ENCODE measurements at places on chromosomes 12 and 14. TPM values are rescaled to one million over a fixed set of nuclear protein-coding genes. Genes with fewer than 3 reads are reported as not detected.

The KLHDC1 gene
- 1.3 TPM for total RNA-seq

DNA sequence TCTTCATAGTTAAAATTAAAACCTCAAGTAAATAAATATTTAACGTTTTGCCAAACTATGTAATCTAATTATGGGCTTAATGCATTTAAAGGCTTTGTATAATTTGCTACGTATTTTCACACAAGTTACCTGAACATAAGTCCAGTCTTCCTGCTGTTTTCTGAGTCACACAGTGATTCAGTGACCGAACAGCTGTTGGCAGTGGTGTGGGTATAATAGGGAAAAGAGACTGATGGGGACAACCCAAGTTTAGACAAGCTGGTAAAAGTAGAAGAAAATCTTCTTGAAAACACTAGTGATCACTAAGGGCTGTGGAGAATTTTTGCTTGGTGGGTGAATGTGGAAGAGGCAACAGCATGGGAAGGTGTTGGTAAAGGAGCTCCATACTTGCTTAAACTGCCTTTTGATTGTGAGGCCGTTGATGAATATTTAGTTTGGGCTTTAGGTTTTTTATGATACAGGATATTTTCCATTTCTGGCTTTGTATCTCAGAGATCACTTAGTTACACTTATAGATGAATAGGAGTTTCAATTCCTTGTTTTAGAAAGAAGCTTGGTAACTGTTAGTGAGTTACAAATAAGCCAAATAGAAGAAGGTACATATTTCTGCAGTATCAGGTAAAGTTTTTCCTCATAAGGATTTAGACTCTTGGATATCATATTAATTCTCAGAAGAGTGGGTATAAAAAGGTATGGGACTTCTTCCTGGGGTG, 23.9 kb downstream of the LRRK2 start:
- no peak for DNase-seq

DNA sequence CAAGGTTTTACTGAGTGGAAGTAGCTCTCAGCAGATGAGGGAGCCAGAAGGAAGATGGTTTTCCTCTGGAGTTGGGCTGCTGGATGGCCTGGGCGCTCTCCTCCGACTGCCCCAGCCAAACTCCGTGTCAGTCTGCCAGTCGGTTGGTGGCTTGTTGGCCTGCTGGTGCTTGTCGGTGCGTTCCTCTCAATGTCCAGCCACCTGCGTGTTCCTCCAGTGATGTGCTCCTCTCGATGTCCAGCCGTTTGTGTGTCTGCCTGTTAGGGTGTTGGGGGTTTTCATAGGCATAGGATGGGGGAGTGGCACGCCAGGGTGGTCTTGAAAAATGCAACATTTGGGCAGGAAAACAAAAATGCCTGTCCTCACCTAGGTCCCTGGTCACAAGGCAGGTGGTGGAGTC, 37.0 kb upstream of the LDHB start:
- DNase-seq = no peak

DNA sequence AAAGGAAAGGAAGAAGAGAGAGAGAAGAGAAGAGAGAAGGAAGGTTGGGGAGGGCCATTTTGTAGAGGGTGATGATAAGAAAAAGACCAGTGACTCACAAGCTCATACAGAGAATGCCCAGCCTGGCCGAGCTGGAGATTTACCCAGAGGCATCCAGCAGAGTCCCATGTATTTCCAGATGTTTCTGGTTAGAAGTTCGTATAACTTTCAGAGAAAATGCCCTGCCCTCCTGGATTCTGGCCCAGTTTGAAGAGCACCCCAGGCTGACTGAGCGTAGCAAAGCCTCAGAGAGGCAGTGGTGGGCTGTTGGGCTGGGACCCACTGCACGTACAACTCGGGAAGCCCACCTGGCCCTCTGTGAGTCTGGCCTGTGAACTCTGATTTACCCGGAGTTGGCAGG, 221.8 kb downstream of the SLC41A2 start:
- no peak for DNase-seq

- DNase-seq = no peak
Observed at GRCh38 chr12:121911824-121912585, 6.4 kb upstream of the CFAP251 start.

DNA sequence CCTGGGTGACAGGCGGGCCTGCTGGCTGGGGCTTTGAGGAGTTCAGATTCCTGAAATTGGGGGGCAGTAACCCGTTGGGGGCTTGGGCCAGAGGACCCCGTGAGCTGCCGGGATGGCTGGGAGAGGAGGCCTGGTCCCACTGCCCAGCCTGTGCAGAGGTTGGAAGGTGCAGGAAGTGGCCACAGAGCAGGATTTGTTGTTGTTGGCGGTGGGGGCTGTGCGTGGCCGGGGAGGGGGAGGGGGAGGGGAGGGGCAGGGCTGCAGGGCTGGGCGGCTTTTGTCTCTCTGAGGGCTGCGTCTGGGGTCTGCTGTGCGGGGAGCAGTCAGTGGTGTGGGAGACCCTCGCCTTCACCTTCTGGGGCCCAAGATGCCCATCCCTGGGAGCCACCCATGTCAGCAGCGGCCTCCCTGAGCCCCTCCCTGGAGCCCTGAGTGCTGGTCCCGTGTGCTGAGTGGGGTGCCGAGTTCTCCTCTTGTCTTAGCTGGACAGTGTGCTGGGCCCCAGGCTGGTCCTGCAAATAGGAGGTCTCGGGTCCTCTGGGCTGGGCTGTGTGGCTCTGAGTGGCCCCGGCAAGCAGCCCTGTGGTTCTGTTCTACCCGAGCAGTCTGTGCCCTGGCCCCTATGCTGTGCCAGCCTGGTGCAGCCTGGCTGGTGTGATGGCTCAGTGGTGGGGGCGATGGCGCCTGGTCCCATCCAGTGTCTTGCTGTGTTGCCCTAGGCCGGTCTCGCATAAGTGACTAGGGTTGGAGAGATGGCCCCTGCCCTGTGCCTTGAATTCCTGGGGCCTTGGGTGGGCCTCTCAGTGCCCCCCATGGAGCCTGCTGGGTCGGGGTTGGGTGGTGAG, 10.3 kb downstream of the KIF26A start:
- no peak for DNase-seq

The GNB3 gene
- not detected for total RNA-seq

GRCh38 chr14:100523843-100524169, 63.4 kb downstream of the BEGAIN start:
- peak; percentile 25 for DNase-seq

DNA sequence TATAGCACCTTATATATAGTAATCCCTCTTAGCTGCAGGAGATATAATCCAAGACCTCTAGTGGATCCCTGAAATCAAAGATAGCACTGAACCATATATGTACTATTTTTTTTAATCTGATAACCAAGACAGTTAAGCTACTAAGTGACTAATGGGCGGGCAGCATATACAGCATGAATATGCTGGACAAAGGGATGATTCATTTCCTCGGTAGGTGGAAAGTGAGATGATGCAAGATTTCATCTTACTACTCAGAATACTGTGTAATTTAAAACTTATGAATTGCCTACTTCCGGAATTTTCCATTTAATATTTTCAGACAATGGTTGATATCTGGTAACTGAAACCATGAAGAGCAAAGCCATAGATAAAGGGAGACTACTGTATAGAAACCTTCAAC, 36.2 kb downstream of the PRMT8 start:
- DNase-seq = no peak

The RIPK3 gene
- not detected for total RNA-seq

GRCh38 chr14:87940382-87940781, 52.6 kb downstream of the GALC start:
- no peak for DNase-seq

GRCh38 chr12:73225941-73226340, 953.8 kb downstream of the TRHDE start:
- no peak for DNase-seq

DNA sequence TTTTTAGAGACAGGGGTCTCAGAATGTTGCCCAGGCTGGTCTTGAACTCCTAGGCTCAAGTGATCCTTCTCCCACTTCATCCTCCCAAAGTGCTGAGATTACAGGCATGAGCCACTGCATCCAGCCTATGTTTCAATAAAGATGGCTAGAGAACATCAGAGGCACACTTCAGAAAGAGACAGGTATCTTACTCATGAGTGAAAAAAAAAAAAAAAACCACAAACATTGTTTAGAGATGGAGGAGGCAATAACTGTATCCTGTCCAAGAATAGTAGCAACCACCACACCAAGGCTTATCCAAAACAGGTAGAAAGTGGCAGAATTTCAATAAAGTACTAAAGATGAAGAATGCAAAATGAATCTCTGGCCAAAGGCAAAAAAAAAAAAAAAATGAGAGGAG, 30.3 kb downstream of the EEA1 start:
- no peak for DNase-seq

The SBNO1 gene
- total RNA-seq = 17.2 TPM

DNA sequence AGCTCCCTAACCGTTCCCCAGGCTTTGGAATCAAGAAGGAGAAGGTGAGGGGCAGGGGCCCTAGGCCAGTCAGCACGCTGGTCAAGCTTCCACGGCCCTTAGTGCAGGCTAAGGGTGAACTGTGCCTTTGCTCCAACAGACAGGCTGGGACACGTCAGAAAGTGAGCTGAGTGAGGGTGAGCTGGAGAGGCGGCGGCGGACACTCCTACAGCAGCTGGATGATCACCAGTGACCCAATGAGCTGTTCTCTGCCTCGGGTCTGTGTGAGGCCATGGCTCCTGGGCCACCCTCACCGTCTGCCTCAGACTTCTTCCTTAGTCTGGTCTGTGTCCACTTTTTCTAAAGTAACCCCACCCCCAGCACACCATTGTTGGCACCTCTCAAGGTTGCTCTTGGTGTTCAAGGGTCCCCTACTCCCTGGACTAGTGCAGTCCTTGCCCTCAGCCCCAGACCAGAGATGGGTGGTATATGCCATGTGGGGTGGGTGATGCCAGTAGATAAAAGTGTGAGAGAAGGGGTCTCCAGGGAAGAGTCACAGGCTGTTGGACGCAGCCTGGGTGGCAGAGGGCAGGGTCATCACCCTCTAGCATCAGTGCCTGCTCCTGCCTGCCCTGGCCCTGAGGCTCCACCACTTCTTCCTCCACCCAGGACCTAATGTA, 20.7 kb downstream of the PRPF40B start:
- no peak for DNase-seq

DNA sequence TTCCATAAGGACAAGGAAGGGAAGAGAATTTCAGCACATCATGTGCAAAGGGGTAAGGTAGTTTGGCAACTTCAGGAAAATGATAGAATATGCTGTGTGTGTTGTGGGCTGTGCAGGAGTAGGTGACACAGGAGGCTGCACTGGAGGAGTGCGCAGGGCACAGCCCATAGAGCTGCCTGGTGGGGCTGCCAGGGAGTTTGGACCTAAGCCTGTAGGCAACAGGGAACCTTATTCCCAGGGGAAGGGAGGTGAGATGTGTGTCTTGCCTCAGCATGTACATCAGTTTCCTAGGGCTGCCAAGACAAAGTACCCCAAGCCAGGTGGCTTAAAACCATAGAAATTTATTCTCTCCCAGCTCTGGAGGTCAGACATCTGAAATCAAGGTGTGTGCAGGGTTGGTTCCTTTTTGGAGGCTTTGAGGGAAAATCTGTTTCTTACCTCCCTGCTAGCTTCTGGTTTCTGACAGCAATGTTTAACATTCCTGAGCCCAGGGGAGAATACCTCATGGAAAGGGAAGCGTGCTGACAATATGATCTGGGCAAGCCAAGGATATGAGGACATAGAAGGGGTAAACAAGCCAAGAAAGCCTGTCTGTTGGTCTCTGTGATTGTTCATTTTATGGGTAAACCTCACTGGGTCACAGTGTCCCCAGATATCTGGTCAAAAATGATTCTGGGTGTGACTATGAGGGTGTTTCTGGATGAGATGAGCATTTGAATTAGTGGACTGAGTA, 174.0 kb upstream of the NTF3 start:
- no peak for DNase-seq

The CLEC6A gene
- not detected for total RNA-seq

The BCL11B gene
- 2.6 TPM for total RNA-seq

GRCh38 chr12:16030744-16031143, 119.6 kb downstream of the DERA start:
- DNase-seq = no peak

GRCh38 chr12:48004053-48004941, at the start of gene COL2A1:
Gene COL2A1, minus strand, starts transcription at chr12:48004476. Its CDS starts 155 bp downstream, at chr12:48004321.
- DNase-seq = peak; percentile 89

DNA sequence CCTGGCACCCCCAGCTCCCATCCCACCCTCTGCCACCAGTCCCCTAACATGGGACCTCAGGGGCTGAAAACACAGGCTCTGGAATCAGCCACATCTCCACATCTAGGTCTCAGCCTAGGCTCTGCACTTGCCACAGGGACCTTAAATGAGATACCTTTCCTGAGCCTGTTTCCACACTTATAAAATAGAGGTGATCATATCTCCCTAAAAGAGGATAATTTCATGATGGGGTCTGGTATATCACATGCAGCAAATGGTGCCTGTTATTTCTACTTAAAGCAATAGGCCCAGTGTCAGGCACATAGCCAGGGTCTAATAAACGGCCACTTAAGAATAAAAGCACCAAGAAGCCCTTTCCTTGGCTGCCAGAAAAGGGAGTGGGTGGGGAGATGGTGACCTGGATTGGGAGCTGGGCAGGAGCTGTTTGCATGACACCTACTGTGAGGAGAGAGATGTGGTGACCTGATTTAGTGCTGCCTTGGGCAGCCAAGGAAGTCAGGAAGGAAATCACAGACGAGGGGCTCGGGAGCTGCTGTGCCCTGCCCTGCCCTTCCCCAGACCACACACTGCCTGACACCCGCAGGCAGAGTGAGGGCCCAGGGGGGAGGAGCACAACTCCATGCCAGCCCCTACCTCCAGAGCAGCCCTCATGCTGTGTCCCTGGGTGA, 71.2 kb downstream of the IRF2BPL start:
- DNase-seq = no peak
